ENCODE measurements at places on chromosomes 6 and 20.

- no peak for DNase-seq
Measured at GRCh38 chr6:157763129-157763903, 59.7 kb upstream of the SNX9 start.

DNA sequence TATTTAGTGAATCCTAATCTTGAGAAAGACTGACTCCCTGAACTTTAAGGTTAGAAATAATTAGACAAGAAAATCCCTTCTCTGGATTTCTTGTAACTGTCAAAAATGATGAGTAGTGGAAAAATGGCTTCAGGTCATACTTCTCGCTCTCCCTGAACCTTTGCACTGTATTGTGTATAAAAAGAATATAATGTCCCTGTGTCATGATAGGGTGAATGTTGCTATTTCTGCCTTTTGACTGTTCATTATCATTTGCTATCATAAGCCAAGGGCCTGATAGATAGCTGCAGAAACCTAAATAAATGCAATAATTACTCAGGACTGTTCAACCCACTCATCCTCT, 39.3 kb downstream of the ALDH8A1 start:
- no peak for DNase-seq

GRCh38 chr6:25990172-25990873, 27.7 kb downstream of the TRIM38 start:
- no peak for DNase-seq

GRCh38 chr20:58938541-58938940, 42.5 kb upstream of the NELFCD start:
- no peak for DNase-seq

GRCh38 chr20:24651171-24651975, 181.9 kb downstream of the SYNDIG1 start:
- no peak for DNase-seq

GRCh38 chr6:34656378-34657036, 40.1 kb downstream of the ILRUN start:
- no peak for DNase-seq

GRCh38 chr6:146910611-146911010, 293.6 kb upstream of the STXBP5 start:
- no peak for DNase-seq

DNA sequence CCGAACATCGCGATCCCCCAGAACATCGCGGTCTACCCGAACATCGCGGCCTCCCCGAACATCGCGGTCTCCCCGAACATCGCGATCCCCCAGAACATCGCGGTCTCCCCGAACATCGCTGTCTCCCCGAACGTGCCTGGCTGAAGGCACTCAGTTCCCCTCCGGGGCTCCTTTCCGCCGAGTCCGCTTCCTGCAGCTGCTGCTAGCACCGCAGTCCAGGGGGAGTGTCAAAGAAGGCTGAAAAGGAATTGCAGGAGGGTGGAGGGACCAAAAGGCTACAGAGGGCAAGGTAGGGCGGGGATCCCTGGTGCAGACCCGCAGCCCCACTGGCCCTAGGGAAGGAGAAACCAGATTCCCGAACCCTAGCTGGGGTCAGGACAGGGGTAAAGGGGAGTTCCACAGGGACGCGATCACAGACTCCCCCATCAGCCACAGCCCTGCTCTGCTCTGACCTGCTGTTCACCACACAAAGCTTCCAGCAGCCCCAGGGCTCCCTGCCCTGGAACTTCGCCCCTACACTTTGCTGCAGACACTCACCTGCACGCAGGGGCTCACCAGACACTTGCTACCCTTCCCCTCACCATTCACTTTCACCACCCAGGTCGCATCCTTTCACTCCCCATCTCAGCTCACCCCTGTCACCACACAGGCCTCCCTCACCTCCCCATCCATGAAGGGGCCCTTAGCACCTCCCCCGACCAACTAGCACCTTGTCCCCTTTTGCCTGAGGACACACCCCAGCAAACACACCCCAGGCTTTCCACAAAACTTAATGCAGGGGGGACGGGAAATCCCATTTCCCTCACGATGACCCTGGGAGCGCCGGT, 1.7 kb downstream of the ULBP1 start:
- no peak for DNase-seq

DNA sequence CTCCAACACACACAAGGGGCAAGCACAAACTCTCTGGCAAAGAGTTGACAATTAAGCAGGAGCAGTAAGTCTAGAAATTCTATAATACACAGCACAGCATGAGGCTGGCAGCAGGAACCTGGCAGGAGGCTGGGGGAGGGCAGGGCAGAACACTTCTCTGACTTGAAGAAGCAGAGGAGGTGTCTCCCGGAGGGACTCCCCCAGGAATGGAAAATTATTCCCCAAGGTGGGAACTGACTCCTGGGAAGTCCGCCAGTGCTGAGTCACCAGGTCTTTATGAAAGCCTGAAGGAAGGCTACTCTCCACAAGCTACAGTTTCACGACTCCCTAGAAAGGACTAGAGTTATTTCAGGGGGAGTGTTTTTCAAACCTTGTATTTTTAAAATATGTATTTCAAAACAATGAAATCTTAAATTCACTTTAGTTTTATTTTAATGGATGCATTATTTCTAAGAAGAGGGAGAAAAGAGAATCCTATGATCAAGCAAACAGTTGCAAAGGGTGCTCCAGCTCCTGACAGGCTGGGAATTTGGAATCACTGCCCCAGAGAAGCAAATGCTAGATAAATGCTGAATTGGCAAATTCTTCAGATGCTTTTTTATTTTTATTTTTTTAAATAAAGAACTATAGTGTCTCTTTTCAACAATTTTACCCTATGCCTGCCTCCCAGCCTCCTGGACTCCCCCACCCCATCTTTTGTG, 192.8 kb downstream of the LY86 start:
- DNase-seq = no peak

GRCh38 chr6:168515376-168515775, 74.4 kb downstream of the SMOC2 start:
- no peak for DNase-seq

DNA sequence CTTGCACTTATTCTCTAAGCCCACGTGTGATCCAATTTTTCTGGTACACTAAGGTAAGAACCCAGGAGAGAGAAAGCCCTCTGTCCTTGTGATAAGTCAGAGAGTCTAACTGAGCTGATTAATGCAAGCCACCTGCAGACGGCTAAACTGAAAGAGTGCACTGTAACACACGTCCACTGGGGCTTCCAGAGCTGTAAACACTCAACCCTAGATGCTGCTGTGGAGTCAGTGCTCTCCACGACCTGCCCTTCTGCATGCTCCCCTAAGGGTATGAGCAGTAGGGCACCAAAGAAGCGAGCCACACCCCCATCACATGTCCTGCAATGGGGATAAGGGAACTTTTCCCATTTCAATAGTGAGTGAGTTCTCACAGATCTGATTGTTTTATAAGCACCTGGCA, 55.7 kb downstream of the TXLNB start:
- DNase-seq = no peak

DNA sequence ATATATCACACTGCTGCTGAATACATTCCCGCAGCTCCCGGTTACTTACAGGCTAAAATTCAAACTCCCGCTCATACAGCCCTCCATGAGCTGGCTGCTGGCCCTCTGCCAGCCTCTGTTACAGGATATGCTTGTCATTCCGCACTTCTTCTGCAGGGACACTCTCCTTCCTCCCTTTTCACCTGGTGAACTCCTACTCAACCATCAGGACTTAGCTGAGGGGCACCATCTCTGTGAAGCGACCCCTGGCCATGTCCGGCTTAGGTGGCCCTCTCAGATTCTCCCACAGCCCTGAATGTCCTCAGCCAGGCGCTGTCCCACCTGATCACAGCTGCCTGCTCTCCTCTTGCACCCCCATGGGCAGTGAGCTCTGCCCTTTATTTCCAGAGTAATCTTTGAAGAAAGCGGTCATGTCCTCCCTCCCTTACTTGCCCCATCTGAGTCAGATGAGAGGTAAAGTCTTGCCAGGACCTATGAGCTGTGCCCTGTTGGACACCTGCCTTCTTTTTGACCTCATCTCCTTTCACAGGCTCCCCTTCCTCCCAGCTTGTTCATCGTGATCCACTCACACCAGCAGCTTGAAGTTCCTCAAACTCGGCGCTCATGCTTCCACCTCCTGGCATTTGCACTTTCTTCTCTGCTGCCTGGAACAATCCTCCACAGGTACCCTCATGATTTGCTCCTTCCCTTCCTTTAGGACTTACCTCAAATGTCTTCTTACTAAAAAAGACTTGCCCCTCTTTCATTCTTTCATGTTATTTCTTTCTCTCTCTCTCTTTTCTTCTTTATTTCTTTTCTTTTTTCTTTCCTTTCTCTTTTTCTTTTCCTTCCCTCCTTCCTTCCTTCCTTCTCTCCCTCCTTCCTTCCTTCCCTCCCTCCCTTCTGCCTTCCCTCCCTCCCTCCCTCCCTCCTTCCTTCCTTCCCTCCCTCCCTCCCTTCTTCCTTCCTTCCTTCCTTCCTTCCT, 5.6 kb downstream of the CYP24A1 start:
- DNase-seq = no peak

- peak; percentile 59 for DNase-seq
Measured at GRCh38 chr6:16322666-16323312, 84.4 kb downstream of the GMPR start.

- no peak for DNase-seq
Measured at GRCh38 chr6:155402656-155403304, 52.9 kb downstream of the NOX3 start.

DNA sequence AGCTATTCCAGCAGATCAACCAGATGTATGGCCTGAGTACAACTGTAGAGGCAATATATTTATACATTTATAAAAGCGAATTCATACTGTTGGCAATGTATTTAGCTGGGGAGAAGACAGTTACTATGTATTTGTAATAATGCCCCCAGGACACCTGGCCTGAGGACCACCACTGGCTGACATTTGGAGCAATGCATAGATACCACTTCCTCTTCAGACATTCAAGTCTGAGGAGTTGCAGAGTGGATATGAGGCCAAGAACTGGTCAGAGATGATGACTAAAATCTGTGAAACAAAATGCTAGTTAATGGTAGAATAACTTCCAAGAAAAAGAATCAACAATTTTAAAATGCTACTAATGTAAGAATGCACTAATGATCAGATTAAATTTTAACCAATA, 462.3 kb downstream of the CDC5L start:
- DNase-seq = no peak

DNA sequence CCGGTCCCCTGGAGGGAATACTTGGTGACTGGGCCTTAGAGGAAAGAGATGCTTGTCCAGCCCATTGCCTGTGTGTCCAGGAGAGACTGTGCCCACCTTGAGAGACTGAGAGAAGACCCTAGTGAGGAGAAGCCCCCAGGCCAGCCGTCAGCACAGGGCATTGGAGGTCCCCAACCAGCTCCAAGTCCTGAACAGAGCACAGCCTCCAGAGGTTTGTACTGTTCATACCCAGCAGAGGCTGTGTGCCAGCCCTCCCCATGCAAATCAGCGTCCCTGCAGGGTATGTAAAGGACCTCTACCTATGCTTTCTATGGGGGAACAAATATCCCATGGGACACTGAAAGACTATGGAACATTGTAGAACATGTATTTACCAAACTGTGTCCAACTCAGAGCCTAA, 8.4 kb downstream of the HLA-E start:
- no peak for DNase-seq

GRCh38 chr6:137233911-137234863, 15.0 kb upstream of the IFNGR1 start:
- DNase-seq = no peak

DNA sequence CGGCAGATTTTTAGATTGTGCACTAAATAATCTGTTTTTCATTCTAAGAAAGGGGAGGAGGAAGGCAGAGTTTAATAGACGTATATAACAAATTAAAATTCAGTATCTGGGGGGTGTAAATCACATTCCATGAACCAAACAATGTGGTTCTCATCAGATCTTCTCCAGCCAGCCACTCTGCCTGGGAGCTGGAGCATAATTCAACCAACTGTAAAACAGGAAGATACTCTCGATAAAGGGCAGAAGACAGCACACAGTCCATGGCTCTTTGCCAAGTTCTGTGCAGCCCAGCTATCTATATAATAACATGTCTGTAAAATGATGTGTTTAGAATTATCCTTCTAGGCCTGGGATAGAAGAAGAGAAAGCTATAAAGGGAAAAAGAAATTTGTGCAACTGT, 289.9 kb upstream of the ZFP64 start:
- DNase-seq = no peak

- DNase-seq = no peak
Measured at GRCh38 chr20:47263465-47264084, 92.9 kb downstream of the ZMYND8 start.

GRCh38 chr6:147881432-147881831, 372.9 kb downstream of the SAMD5 start:
- DNase-seq = no peak

GRCh38 chr6:17442196-17442595, 48.8 kb downstream of the CAP2 start:
- DNase-seq = no peak

DNA sequence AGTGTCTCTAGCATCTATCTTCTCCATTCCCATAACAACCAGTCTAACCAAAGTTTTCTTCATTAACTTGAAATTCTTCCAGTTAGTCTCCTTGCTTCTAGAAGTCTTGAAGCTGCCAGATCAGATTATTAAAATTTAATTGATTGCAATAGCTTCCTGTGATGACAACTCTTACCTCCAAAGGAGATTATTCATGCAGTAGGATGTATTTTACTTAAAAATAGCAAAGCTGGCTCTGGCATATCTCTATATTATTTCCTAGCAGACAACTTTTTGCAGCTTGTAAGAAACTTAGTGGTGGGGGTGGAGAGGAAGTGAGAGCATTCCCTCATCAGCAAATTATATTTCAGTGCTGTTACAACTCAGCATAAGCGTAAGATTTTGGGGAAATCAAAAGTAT, 290.4 kb downstream of the GRIK2 start:
- DNase-seq = no peak

DNA sequence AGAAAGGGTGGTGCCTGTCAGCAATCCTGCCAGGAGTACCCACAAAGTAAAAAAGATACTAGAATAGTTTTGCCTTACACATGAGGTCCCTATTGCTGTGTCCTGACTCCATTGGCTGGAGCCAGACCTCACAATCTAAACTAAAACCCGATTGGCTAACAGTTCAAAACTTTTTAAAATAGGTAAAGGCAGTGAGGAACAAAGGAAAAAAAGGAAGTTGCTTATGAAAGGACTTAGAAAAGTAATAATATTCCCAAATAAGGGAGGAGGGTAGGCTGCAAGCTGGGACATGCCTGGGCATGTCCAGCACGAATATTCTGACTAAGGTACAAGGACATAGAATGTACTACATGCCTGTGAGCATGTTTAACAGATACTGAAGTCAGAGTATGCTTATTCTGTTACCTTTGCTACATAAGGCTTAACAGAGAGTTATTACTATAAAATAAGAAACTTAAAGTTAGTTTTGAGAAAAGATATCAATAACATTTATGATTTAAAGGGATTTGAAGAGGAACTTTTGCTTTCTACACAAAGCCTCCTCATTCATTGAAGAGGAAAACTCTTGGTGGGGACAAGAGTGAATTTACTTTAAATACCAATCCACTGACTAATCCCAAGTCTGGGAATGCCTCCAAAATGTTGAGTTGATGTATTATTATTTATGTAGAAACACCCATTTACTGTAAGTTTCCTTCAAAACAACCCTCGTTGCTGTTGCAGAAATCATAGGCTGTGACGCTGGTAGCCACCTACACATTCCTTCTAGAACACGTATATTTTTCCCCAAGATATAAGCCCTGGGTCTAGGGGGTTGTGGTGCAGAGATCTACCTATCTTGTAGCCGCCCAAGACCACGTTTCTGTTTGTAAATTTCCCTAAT, 8.2 kb upstream of the MTHFD1L start:
- DNase-seq = no peak

Measured in activated effector memory CD4-positive, alpha-beta T cell treated with Interleukin-2 at 50 U/mL for 16 hours (primary cell).